Activated CD8-positive, alpha-beta memory T cell treated with anti-CD3 and anti-CD28 coated beads for 4 hours (primary cell): ENCODE measurements at places on chromosomes 1 and 21.
A peak's percentile ranks its signal among the peaks of the same experiment; 100 is the strongest.

DNA sequence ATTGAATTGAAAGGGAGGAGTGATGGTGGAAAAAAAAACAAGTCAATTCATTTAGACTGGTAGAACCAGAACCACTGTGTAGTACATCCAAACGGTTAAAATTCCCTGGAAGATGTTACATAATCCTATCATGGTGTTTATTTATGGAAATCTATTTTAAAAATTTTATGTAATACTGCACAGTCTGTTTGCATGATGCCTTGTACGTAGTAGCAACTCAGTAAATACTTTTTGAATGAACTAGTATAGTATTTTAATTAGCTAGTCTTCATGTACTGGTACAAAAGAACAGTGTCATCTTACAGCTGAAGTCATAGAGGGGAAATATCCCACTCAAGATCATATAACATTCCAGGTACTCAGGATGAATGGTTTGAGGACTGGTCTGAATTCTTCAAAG, 27.0 kb upstream of the IER5 start:
- no peak for DNase-seq

DNA sequence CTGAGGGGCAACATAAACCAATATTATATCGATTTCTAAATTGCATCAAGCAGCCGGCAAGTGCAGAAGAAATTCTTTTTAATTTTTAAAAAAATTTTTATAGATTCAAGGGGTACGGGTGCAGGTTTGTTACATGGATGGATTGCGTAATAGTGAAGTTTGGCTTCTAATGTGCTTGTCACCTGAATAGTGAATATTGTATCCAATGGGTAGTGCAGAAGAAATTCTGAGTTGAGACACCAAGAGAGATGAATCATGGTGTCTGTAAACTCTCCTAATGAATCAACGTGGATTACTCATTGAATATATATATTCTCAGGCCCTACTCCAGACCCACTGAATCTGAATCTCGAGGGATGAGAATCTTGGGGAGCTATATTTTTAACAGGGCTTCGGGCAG, 253.7 kb upstream of the FOXD3 start:
- no peak for DNase-seq

GRCh38 chr1:16116625-16117024, 39.2 kb downstream of the EPHA2 start:
- no peak for DNase-seq

GRCh38 chr1:247421074-247421473, 5.1 kb downstream of the NLRP3 start:
- no peak for DNase-seq

DNA sequence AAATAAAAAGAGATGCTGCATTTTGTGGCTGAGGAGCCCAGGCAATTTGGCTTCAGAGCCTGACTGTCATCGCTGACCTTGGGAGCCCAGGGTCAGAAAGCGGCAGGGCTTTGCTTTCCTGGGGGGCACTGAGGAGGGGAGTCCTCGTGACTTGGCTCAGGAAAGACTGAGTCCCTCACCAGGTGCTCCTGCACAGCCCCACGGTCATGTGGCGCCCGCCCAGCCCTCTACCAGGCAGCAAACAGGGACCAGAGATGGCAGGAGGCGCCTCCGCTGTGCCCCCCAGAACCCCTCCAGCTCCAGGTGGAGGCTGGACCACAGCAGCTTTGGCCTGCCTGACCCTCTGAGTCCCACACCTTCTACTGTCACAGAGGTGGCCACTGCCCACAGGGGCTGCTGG, 13.2 kb downstream of the EFHD2 start:
- DNase-seq: no peak

DNA sequence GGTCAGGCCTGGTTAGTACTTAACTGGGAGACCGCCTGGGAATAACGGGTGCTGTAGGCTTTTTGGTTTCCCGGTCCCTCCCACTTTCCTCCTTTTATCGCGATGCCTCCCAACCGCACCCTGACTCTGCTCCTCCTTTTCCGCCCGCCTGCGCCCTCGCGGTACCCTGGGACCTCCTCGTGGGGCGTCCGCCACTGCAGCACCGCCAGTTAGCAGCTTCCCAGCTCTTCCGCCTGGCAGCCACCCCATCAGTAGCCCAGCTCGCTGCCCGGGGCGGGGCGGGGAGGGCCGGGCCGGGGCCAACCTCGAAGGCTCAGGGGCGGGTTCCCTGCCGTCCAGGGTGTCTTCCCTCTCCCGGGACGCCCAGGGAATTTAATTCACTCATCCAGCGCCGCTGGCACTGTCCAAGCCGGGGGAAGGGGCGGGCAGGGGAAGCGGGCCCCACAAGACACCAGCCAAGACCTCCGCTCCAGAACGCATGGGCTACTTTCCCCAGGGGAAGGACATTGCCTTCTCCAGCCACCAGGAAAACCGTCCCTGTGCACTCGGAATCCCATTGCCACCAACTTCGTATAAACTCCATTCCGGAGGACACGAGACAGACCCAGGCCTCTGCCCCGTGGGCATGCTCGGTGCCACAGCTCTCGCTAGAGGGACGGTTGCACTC, 2.0 kb upstream of the ZNF678 start:
- DNase-seq: no peak

DNA sequence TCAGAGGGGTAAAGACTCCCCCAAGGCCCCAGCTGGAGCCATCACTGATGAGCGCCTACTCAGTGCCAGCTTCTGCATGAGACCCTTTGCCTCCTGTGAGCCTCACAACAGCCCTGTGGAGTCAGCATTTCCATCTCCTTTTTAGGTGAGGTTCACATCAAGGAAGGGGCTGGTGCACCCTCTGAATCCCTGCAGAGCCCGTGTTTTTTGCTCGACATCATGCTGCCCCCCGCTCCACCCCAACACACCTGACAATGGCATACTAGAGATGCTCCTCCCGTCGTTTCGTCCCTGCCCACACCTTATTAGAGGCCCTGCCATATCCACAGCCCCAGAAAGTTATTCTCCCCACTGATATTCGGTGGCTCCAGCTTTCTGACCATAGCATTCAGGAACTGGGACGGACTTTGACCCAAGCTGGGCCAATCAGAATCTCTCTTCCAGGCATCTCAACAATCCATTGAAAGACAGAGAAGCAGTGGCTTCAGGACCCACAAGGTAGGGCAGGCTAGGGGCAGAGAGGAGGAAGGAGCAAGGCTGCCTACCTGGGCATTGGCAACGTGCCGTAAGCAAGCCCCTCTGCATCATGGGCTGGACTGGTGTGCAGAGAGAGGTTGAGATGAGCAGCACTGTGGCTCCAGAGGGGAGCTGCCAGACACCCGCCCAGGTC, 32.7 kb downstream of the EPHA10 start:
- DNase-seq: no peak

DNA sequence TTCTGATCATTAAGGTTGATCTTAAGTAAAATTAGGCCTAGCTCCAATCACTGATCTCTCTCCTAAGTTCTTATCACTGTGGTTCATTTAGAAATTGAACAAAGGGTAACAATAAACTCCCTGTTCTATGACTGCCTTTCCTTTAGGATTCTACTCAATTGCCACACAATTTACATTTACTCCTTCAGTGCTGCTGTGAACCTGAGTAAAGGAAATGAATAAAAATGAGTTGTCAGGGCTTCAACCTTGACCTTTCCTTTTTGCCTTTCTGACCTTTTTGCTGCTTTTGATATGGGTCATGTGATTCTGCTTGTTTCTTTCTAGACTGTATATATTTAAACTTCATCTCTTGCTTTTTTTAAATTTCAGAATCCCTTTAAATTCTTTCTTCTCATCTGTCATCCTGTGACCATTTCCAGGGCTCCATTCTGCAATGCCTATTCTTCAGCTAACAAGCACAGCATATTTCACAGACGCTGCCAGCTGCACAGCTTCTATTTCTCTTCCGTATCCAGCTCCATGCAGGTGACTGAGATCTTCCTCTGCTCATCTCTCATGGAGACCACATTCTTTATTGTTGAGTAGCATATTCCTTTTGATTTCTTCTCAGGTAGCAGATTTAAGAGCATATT, 3.2 kb downstream of the LRRC8B start:
- DNase-seq: no peak

DNA sequence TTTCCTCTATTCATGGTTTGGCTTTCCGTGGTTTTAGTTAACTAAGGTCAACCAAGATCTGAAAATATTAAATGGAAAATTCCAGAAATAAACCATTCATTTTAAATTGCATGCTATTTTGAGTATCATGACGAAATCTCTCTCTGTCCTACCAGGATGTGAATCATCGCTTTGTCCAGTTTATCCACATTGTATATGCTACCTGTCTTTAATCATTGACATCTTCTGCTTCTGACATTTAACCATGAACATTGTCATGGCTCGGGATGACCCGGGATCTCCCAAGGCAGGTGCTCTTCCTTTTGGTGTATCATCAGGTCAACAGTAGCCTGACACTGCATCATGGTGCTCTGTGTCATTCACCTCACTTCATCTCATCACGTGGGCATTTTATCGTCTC, 125.5 kb upstream of the HNRNPU start:
- DNase-seq: no peak

DNA sequence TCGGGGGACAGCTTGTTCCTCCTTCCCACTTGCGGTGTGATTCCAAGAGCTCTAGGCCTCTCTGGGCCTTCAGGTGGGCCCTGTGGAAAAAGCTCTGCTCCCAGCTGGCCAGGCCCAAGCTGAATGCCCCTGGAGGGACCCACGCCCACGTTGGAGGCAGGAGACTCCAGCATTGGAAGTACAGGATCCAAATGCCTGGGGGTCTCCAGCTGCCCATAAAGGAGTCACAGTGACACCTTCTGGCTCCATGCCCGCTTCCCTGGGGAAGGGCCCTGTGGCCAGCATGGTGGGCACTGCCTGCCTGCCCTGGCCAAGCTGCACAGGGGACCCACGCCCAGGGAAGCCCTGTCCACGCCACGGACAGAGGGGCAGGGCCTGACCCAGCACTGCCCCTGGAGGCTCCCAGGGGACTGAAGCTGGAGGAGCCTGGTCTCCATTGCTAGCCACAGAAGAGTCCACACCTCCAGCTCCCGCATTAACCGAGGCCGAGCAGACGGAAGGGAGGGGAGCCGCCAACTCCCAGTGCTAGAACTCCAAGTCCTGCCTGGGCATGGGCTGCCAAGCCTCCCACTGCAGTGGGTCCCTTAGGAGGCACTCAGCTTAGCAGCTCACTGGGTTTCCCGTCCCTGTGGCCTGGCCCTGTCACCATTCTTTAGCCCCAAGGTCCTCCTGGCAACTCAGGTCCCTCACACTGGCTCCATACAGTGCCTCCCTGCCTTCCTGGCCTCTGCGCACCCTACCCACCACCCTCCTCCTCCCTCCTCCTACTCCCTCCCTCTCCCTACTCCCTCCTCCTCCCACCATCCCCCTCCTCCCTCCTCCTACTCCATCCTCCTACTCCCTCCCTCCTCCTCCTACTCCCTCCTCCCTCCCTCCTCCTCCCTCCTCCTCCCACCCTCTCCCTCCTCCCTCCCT, 41.9 kb downstream of the WNT9A start:
- no peak for DNase-seq

- no peak for DNase-seq
Observed at GRCh38 chr1:33305816-33306652, 14.9 kb downstream of the A3GALT2 start.

GRCh38 chr1:204579681-204580080, 63.5 kb downstream of the MDM4 start:
- no peak for DNase-seq

GRCh38 chr1:9996624-9997582, at the start of gene RBP7:
Gene RBP7 (plus strand): TSS chr1:9997228. CDS start chr1:9997259, 31 bp downstream.
- DNase-seq: no peak

DNA sequence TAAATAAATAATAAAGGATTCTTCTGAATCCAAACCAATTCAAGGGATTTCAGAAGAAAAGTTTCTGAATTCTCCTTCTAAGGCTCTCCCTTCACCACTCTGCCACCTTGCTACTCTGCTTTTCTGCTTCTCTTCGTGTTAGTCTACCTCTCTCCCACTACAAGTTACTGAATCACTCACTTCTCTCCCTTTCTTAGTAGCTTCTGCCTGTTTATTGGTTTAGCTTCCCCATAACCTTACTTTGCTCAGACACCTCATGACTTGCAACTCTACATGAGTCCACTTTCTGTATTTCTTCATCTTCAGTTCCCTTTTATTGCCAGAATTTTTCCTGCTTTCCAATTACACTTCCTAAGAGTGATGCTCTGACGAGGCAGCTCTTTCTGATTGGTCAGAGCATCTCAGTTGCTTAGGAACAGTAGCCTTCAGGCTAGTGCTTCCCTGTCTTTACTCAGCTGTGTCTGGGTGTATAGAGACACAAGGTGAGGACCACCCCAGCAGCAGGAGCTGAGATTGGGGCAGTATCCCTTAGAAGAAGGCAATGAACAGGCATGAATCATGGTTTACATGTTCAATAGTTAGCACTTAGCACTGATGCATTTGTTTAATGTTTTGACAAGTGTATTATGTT, 144.6 kb downstream of the SLC30A10 start:
- DNase-seq: no peak

GRCh38 chr1:164561007-164561406, 2.0 kb downstream of the PBX1 start:
- DNase-seq: no peak

DNA sequence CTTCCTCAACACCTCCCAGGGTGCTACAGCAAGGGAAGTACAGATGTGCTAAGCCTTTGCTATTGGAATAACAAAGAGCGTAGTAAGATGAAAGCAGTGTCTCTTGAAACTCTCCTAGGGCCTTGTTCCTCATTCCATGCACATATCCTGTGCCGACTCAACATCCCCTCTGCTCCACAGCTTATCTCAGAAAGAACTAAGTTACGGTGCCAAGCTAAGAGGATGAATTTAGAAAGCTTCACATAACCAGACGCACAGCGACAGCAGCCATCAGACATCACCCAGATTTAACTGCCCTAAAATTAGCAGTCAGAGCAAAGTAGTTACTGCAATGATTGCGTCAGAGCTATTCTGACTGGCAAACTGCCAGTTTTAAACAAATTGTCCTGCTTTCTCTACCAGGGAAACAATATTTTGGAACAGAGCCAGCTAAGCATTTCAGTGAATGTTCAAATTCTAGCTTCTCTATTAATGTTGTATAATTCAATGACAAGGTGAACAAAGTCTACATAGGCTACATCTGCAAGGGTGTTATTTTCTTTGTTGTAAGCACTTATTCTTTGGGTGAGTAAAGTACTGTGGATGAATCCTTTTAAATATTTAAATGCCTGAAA, 9.5 kb downstream of the SIPA1L2 start:
- no peak for DNase-seq

DNA sequence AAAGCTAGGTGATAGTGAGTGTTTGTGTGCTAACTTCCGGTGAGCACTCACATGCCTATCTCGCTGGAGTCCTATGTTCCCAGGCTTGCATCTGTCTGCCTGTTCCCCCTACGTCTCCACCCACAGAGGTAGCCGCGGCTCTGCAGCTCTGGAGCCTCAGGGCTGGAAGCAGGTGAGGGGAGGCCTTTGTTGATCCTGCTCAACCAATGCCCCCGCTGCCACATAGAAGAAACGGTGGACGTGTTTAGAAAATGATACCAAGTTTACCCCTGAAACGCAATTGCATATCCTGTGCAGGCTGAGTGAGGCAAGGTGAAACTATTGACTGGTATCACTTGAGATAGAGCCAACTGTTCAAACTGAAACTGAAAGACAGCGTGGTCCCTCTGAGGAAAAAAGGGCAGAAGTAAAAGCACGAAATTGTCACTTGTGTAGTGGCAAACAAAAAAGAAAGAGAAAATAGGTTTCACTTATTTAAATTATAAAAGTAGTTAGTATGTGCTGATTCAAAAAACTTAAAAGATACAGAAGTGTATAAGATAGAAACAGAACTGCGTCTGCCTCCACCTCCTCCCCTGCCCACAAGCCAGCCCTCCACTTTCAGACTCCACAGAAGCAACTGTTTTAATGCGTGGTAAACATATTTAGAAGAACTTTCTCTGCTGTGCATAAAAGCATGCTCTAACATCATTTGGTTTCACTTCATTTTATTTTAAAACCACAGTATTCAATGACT, 38.6 kb upstream of the ETS2 start:
- peak; percentile 10 for DNase-seq

- DNase-seq: no peak
Observed at GRCh38 chr1:60903591-60903990, 178.8 kb upstream of the NFIA start.
